ENCODE measurements at places on chromosomes 12 and 14.

DNA sequence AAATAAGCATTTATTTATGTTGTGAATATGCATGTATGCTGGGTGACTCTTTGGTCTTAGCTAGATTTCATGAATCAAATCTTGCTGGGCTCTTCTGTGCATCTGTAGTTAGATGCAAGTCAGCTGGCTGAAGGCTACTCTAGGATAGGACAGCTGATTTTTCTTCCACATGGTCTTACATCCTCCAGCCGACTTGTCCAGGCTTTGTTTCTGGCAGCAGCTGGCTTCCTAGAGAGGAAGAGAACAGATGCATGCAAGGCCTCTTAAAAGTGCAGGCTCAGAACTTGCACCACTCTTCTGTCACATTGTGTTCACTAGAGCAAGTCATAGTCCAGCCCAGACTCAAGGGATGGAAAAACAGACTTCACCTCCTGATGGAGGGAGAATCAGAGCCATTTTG is 435.4 kb upstream of the STXBP6 start:
- no peak for DNase-seq

DNA sequence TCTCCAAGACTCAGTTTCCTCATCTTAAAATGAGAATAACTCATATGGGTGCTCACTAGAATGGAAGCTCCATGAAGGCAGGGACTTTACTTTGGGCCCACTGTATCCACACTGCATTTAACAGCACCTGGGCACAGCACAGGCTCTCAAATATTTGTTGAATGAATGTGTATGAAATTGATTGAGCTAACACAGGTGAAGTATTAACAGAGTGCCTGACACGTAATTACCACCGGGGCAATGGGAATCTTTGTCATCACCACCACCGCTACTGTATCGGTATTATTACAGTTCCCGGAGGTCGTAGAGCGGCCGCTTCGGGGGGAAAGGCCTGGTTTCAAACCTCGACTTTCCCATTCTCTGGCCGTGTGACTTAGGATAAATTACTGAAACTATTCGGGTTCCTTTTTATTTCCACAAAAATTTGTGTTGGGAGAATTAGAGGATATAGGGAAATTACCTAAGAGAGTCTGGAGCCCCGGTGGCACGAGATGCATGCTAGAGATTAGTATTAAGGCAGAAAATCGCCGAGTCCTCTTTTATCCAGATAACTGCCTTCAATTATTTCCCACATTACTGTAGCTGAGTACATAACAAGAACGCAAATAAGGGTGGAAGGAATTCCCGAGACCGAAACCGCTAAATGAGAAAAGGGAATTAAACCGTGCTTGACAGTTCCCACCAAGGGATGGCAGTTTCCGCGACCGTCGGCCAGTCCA is 1.0 kb upstream of the RIC8B start:
- DNase-seq: no peak

DNA sequence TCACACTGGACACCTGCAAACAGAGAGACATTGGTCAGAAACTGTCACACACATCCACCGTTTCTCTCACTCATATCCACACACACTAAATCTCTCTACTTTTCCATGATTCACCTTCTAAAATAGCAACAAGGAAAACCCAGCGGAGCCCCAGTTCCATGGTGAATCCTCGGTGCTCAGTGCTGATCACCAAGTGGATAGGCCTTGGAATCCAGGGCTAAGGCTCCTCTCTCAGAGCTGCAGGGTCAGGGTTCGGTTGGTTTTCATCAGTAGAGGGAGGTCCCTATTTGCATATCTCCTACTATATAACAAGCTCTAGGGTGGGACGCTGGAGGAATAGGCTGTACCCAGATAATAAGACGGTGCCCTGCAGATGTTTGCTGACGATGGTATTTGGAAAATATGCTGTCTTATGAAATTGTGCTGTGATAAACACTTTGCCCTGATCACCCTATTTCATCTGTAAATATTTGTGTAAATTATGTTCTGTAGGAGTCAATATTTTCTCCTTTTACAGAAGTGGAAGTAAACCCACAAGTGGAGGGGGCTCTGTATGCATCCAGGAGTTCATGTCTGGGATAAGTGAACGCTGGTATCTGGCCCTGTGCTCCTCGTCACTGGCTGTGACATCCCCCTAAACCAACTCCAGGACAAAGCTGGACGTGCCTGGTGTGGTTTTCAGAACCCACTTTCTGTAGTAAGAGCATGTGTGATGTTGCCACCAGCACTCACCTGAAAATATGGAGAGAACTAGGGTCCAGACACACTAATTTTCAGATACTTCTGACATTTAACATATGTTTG is 709.2 kb downstream of the TMEM121 start:
- no peak for DNase-seq

- DNase-seq: no peak
Observed at GRCh38 chr14:98766818-98767217, 505.2 kb downstream of the BCL11B start.

DNA sequence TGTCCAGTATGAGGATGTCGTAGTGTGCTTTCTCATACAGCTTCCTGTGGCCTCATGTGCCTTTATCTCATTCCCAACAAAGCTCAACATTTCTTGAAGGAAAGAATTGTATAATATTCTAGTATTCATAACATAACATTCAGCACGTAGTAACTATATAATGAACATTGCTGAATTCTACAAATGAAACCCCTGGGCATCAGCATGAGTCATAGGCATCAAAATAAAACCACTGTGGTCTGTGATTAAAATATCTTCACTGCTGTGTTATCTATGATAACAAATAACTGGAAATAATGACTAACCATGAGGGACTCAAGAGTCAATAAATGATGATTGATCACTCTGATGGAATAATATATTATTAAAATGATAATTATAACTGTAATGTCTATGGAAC is 255.2 kb downstream of the EMP1 start:
- DNase-seq: no peak

DNA sequence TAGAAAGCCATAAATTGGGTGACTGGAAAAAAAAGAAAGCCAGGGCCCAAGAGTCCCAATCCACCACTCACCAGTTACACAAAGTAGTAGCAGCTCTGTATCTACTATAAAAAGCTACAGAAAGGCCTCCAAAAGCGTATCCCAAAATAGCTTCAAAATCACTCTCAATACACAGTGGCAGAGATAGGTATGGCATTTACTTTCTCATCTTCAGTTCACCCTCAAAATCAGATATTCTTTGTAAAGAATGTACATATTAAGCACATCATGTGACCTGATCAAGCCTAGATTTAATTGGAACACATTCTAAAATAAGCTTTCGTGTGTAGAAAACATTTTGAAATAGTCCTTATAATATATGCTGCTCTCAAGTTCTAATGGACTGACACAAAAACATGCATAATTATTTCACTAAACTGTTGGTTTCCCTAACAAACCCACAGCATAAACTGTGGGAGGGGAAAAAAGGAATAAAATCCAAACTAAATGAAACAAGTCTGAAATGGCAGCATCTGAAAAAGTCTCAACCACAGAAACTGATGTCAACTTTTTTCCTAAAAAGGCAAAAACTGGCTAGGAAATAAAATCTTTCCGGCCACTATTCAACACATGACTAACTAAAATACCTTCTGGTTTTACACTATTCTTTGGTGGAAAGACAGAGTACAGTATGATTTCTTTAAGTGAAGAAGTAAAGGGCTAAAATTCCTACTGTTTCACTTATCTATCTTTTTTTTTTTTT is 25.9 kb downstream of the UBE2N start:
- no peak for DNase-seq

GRCh38 chr14:100333827-100334226 is 10.7 kb downstream of the SLC25A47 start:
- DNase-seq: no peak

DNA sequence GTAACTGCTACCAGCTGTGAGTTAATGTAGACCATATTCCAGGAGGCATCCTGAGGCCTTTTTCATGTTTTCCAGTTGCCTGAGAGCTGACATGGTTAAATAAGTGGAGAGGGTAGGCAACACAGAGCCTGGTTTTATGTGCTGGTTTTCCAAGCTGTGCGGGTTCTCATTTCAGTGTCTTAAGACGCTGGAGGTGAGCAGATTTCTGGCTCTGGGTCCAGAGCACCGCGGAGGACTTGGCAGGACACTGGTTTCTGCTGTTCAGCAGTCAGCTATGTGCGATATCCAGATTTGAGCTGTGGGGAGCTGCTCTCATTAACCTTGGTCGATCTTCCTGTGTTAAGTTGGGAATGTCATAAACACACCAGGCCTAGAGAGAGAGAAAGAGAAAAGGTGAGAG is 680.8 kb downstream of the BCL11B start:
- DNase-seq: no peak

GRCh38 chr14:90453401-90453951 is 56.6 kb downstream of the CALM1 start:
- DNase-seq: no peak

Measured in cardiac septum (tissue), 1 donor.